ENCODE measurements at places on chromosomes 13 and 19.
A peak's percentile ranks its signal among the peaks of the same experiment; 100 is the strongest.

DNA sequence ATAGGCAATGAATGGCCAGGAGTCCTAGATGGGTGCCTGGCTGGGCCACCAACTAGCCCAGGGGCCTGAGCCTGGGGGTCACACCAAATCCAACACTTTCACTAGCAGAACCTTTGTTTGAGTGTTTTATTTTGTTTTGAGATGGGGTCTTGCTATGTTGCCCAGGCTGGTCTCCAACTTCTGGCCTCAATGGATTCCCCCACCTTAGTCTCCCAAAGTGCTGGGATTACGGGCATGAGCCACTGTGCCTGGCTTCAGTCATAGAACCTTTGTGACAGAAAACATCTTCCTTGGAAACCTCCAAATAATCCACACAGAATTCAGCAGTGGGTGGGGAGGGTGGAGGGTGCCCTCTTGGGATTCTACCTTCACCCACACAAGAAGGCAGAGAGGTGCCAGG is 6.1 kb downstream of the PRKACA start:
- DNase-seq = no peak

DNA sequence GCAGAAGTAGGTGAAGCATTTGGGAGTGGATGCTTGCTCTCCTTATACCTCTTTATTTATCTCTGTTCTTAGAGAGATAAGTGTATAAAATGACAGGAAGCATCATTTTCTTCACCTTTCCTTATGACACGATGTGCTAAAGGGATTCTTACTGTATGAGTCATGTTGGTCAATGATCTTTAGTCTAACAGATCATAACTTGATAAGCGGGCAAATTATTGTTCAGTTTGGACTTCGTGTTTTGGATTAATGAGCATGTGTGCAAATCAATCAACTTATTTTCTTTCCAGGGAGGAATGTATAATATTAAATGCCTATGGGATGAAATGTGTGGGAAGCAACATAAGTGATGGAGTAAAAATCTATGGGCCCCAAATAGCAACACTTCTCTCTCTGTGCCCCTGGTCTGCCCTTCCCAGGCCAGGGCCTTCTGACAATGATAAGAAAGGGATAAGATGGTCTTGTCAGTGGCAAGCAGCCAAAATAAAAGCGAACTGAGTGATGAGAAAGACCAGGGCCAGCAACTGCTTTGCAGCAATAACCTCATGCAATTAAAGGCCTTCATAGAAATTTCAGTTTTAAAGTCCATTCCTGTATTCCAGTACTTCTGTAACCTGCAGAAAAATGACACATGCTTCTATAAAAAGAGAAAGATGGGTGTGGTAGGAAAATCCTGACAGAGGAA is 61.4 kb downstream of the SLC10A2 start:
- no peak for DNase-seq

- DNase-seq = peak; percentile 15
Observed at GRCh38 chr13:43567608-43568007, 219.2 kb downstream of the ENOX1 start.

GRCh38 chr13:45280751-45281634 is 60.0 kb downstream of the TPT1 start:
- DNase-seq = peak; percentile 71

DNA sequence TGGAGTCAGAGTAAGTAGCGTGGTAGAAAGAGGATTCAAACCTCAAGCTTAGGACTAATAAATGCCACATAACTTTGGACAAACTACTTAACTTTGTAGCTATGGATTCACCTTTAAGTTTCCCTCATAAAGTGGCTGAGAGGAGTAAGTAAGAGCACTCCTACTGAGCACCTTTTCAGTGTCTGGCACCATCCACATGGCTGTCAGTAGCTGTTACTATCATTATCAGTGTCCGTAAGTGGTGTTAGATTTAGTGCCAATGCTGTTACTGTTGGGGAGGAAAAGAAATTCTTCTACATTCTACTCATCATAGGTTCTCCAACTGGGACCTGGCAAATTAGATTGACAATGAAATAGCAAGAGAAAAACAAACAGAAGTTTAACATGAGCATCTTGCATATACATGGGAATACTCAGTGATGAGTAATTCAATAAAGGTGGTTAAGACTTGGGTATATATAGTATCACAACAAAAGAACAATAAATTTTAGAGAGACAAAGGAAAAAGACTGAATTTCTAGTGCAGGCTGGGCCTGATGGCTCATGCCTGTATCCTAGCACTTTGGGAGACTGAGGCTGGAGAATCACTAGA is 165.6 kb upstream of the NBEA start:
- DNase-seq = no peak

DNA sequence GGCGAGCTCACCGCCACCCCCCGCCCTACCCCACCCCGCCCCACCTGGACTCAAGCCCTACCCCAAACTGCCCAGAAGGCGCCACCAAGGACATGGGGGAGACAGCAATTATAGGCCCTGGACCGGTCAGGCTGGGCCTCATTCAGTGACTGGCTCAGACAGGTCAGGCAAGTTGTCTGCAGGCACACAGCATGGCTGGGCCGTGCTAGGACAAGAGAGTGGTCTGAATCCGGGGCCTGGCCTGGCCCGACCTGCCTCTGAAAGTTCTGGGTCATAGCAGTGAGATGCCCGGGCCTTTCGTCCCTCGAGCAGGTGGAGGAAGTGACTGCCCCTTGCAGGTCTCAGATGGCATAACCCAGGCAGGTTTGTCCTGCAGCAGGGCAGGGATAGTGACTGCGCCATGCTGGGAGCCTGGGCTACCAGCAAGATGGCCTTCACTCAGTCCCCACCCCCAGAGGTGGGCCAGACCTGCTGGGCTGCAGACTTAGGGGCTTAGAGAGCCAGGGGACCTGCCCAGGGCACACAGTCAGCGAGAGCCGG is 21.0 kb downstream of the COMP start:
- no peak for DNase-seq

DNA sequence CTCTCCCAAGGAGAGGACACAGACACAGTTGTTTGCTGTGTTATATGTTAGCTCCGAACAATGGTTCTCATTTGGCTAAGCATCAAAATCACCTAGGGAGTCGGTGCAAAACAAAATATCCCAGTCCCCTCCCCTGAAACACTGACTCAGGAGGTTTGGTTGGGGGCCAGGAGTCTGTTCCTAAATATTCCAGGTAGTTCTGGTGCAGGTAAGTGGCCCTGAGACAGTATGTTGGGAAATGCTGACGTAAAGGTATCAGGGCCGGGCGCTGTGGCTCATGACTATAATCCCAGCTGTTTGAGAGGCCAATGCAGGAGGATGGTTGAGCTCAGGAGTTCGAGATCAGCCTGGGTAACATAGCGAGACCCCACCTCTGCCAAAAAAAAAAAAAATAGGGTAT is 2.3 kb upstream of the MAP2K7 start:
- no peak for DNase-seq

DNA sequence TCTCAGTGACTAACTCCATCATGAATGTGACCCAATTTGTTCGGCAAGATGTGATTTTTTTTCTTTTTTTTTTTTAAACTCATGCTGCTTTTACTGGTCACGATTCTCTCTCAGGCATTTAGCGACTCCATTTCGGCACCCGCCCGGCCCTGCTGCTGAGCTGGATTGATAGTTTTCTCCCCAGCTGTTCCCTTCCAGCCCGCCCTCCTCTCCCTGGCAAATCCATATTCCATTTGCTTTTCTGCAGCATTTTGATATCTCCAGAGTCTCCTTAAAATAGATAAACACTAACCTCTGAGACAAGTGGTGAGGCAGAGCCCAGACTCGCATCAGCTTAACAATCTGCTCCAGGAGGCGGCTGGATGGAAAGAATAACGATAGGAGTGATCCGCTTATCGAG is 55.5 kb upstream of the KATNAL1 start:
- DNase-seq = no peak

DNA sequence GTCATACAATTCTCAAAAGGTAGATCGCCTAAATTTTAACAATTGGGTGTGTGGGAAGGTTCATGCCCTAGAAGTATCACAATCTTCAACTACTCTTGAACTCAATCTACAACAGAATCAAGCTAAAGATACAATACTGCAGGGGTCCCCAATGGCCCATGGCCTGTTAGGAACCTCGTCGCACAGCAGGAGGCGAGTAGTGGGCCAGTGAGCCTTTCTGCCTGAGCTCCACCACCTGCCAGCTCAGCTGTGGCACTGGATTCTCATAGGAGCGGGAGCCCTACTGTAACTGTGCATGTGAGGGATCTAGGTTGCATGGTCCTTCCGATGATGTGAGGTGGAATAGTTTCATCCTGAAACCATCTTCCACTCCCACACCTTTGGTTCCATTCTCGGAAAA is 230.6 kb downstream of the KLF12 start:
- no peak for DNase-seq

DNA sequence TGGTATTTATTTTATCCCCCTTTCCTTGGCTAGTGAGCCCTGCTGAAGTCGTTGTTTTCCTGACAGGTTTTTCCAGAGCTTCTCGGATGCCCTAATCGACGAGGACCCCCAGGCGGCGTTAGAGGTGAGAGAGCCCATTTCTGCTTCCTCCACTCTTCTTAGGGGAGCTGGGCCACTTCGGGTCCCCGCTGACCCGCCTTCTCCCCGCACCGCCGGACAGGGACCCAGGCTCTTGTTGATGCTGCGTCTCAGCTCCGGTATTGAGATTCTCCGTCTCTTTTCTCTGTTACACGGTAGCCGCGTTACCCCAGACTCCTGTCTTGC is 306 bp downstream of the SUGT1 start:
- DNase-seq = no peak

GRCh38 chr19:46635920-46636761 is at the start of gene GNG8:
Gene GNG8, minus strand, starts transcription at chr19:46636202. Its CDS starts 1,520 bp downstream, at chr19:46634682.
- no peak for DNase-seq

- DNase-seq = no peak
Observed at GRCh38 chr19:19746286-19747213, 13.6 kb upstream of the ZNF14 start.

GRCh38 chr13:67292886-67293285 is 62.8 kb upstream of the PCDH9 start:
- DNase-seq = no peak

GRCh38 chr13:28751175-28751960 is 32.6 kb upstream of the SLC46A3 start:
- no peak for DNase-seq

DNA sequence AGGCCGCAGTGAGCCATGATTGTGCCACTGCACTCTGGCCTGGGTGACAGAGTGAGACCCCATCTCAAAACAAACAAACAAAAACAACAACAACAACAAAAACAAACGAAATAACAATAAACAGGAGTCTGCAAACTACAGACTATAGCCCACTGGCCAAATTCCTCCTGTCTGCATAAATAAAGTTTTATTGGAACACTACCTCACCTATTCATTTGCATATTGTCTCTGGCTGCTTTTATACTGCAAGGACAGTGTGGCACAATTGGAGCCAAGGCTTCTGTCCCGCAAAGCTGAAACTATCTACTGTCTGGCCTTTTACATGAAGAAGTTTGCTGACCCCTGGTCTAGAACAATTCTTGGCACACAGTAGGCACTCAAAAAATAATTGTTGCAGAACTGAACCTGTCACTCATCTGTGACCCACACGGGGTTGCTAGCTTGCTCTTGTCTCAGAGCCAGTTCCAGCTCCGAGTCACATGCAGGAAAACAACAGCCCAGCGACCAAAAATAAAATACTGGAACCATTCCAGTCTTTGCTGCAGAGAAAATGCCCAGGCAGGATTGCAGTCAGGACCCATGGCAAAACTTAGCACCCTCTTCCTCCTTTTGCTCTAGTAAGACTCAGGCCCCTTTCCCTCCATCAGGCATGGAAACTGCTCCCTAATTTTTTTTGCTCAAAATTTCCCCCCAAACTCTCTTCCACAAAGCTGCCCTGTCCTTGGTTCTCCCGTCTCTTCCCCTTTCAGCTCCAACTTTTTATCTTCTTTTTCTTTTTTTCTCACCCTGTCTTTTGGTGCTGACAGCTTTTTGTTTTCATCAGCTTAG is 4.8 kb upstream of the MYH14 start:
- no peak for DNase-seq

GRCh38 chr19:31985001-31985605 is 360.3 kb upstream of the ZNF507 start:
- DNase-seq = no peak

- no peak for DNase-seq
Observed at GRCh38 chr13:74110053-74110452, 24.2 kb downstream of the KLF12 start.

- peak; percentile 85 for DNase-seq
Observed at GRCh38 chr13:67515895-67516294, 285.8 kb upstream of the PCDH9 start.

DNA sequence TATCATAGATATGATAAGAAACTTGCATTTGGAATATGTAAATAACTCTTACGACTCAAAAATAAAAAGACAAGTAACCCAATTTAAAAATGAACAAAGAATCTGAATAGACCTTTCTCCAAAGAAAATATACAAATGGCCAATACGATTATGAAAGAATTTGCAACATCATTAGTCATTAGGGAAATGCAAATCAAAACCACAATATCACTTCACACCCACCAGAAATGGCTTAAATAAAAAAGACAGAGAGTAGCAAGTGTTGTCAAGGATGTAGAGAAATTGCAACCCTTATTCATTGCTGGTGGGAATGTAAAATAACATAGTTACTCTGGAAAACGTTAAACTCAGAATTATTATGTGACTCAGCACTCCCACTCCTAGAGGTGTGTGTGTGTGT is 226.6 kb upstream of the MAB21L1 start:
- no peak for DNase-seq
